ENCODE measurements at places on chromosomes 4 and X. TPM values are rescaled to one million over a fixed set of nuclear protein-coding genes. Genes with fewer than 3 reads are reported as not detected.

UXT gene
- total RNA-seq: 173 TPM

ATP1B4 gene
- not detected for total RNA-seq

RAB9B gene
- 0.37 TPM for total RNA-seq

GAGE12H gene
- not detected for total RNA-seq

CT47B1 gene
- not detected for total RNA-seq

DLG3 gene
- total RNA-seq: 43.5 TPM

TGIF2LX gene
- not detected for total RNA-seq

RAB39B gene
- 11.4 TPM for total RNA-seq

TMEM154 gene
- 13.0 TPM for total RNA-seq

PROM1 gene
- not detected for total RNA-seq
